Amniotic stem cell (primary cell): ENCODE measurements at places on chromosomes 5 and 9.
A peak's percentile ranks its signal among the peaks of the same experiment; 100 is the strongest.

DNA sequence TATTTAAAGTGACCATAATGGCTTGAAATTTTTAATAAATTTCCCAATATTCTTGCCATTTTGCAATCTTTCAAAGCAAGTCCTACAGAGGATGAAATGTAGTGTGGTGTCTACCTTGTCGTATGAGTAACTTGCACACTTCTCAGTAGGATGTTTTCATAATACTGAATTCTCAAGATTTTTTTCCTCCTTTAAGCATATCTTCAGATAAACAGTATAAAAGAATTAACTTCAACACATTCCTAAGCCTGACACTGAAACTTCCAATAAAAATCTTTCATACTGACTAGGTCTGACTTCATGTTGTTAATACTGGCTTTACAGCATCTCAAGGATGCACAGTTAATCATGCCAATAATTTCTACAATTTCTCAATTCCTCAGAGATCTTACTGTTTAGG lies 62.0 kb downstream of the DROSHA start:
- no peak for DNase-seq

DNA sequence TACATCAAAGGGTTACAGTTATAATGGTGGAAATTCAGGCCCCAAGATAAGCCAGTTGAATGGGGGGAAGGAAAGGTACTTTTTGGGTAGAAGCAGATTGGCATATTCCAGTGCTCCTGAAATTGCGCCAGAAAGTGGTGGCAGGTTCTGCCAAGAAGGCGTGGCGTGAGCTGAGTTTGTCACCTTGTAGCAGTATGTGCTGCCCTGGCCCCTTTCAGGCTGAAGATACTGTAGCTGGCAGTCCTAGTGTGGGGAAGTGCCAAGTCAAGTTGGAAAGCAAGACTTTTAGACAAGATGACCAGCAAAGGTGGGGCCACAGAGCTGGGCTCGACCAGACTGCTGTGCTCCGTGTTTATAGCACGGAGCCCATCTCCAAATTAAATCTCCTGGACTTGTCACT lies 133.6 kb upstream of the GLRA1 start:
- DNase-seq: no peak

GRCh38 chr5:53397141-53397757 lies 83.2 kb upstream of the FST start:
- DNase-seq: no peak

DNA sequence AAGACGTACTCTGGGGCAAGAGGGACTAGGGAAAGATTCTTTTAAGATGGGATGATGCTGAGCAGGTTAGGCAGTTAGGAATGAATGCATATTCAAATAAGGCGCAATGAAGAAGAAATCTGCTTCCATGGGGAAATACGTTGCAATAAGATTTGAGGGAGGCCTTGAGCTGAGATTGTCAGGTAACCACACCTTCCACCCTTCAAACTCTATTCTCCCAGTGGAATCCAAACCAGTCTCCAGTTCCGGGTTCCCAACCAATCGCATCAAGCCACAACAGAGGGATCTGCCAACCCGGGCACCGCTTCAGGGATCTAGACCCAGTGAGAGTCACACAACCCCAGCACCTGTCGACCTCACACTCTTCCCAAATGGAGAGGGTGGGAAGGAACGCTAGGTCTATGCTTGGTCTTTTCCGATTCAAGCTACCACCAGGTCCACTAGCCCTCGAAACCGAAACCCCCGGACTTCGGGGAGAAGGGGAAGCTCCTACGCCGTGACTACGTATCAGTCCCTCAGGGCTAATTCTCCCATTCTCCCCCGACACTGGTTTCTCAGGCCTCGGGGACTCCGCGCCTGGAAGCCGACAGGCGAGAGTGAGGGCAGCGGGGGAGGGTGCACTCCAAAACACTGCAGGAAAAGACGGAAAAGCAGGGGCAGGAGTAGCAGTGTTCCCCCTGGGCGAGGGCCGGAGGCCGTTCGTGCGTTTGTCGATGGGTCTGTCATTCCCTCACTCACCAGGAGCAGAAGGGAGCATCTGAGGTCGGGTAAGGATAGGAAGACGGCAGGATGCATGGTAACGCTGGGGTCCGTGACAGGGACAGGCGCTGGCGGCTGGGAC lies 534 bp downstream of the ERP44 start:
- peak; percentile 23 for DNase-seq

DNA sequence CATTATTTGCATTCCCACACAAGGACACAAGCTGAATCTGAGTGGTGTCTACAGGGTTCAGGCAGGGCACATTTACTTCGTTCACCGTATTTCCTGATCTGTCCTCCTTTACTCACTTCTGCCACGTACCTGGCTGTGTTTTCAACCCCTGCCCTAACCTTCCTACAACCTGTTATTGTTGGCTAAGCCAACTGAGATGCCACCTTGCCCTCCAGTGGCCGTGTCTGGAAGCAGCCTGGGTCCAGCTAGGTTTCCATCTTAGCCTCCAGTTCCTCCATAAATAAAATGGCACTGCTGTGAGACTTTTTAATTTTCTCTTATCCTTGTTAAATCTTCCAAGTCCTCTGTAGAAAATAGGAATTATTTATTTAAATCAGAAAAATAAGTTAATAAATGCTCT lies 64.8 kb downstream of the ATP10B start:
- no peak for DNase-seq

DNA sequence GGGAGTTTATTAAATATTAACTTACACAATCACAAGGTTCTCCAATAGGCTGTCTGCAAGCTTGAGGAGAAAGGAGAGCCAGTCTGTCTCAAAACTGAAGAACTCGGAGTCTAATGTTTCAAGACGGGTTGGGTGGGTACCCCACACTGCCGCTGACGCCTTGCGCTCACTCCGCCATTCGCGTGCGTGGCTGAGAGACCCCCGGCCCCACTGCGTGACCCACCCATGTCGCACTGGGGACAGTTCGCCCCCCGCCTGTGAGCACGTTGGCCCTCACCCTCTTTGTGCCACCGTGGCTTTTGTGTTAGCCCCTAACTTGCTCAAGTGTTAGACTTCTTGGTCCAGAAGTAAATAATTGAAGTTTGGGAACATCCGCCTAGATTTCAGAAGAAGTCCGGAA lies 270.0 kb upstream of the ITGA1 start:
- no peak for DNase-seq

DNA sequence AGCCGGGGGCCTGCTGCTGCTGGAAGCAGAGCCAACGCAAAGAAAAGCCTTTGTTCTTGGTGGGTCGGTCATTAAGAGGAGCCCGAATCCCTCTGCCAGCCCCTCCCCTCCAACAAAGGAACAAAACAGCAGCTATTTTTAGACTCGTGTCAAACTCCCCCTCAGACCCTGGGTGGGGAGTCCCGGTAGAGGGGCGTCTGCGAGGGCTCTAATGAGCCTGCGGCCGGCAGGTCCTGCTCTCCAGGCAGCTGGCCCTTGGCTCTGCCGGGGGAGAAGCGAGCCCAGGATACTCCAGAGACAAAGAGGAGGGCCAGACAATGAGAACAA lies 114.0 kb downstream of the LHX2 start:
- no peak for DNase-seq

DNA sequence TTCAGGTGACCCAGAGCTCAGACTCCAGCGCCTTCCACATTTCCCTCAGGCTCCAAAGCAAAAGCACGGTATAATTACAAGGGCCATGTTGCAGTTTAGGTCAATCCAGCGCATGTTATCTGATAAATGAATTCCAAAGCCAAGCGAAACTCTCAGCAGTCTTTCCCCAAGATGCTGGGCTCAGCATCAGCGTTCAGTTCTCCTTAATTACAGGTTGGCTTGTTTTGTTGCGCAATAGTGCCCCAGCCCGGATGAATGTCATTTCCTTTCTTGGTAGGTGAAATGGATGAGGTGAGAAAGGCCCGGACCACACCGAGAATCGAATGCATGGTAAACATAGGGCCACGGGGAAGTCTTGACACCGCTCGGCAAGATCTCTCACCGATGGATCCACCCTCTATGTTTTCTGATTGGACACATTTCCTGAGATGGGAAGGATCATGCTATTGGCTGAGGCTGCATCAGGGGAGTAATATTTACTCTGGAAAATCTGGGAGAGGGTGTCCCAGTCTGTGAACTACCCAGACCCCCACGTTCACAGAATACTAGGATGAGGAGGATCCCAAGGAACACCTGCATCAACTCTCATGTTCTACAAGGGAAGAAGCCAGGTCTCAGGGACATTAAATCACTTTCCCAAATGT lies 221.2 kb upstream of the ANKRD55 start:
- no peak for DNase-seq

DNA sequence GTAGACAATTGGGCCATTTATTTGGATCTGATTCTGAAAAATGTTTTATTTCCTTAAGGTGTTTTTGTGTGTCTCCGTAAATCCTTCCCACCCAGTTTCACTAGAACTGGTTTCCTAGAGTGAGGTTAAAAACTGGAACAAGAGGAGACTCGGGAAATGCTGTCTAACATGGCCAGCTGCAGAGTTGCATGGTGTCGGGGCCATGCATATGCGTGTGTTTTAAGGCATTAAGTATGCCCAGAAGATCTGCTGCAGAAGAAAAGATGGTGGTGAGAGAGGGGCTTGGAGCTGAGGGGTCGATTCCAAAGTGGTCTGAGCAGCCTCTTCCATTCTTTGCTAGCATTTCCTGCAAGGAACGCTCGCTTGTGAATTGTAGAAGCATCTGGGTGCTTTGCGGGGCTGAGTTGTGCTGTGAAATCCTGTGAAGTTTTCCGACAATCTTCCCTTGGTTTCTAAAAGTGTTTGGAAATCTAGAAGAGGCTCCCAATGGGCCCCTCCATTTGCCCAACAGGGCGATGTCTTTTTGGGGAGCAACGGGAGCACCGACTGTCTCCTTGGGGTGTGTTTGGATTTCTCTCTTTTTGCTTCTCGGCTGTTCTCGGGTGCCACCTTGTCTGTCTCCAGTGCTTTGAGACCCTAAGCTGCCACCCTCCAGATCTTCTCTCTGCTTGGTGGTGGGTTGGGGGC lies 113.8 kb downstream of the COL5A1 start:
- DNase-seq: no peak

- no peak for DNase-seq
These were observed 42.9 kb upstream of the SMAD5 start for GRCh38 chr5:136089791-136090190.

DNA sequence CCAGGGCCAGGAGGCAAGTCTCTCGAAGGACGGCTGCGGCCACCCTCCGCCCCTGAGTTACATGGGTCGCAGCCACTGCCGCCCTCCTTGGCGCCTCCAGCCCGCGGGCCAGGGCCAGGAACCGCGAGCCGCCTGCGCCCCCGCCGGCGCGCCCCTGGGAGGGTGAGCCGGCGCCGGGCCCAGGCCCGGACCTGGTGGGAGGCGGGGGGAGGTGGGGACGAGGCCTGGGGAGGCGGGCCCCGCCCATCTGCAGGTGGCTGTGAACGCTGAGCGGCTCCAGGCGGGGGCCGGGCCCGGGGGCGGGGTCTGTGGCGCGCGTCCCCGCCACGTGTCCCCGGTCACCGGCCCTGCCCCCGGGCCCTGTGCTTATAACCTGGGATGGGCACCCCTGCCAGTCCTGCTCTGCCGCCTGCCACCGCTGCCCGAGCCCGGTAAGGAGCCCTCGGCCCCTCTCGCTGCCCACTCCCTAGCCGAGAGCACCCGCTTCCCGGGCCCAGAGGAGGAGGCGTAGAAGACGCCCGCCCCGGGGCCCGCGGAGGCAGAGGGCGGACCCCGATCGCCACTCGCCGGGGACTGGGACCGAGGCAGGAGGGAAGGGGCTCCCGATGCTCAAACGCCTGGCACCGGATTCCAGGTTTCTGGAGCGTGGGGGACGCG lies at the start of gene ASS1:
Gene ASS1, plus strand, starts transcription at position 397 of the 657 bp plus-strand sequence. CDS start 7,268 bp downstream, outside the sequence.
- no peak for DNase-seq

DNA sequence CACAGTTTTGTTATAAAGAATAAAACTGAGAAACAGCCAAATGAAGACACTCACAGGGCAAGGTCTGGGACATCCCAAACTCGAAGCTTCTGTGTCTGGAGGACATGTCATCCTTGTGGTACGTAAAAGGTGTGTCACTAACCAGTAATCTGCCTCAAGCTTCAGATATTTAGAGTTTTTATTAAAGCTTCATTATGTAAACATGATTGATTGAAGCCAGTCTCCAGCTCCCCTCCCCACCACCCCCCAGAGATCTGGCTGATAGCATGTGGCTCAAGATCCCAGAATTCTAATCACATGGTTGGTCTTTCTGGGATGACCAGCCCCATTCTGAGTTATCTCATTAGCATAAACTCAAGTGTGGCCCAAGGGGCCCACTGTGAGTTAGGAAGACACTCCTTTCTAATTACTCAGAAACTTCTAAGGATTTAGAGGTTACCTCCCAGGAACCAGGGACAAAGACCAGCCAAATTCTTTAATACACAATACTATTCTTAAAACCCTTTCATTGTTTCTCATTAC lies 31.4 kb upstream of the ERAP1 start:
- no peak for DNase-seq

DNA sequence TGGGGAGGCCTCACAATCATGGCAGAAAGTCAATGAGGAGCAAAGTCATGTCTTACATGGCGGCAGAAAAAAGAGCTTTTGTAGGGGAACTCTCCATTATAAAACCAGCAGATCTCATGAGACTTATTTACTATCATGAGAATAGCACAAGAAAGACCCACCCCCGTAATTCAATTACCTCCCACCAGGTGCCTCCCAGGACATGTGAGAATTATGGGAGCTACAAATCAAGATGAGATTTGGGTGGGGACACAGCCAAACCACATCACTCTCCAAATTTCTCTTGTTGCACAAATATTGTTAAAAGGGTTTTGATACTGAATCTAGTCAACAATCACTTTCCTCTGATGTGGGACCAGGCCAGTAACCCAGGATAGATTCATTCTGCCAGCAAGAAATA lies 1176.1 kb downstream of the CDH9 start:
- no peak for DNase-seq

- DNase-seq: no peak
These were observed 902 bp downstream of the HABP4 start for GRCh38 chr9:96450613-96451528.

DNA sequence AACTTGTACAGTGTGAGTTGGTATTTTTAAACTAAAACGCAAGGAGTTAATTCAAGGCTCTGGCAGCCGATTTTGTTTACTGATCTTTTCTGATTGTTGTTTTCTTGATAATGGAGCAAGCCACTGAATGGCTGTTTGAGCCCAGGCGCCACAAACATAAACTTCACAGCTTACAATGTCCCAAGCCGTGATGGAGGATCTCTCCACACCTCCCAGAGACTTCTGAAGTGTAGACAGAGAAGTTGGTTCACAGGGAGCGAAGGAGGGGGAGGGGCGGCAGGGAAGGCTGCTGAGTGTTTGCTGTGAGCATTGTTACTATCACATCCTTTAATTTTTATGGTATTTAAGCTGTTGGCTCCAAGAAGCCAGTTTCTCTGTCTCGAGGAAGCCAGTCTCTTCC lies 14.7 kb downstream of the ISL1 start:
- DNase-seq: no peak

- DNase-seq: no peak
These were observed 111.8 kb downstream of the UNC13B start for GRCh38 chr9:35273591-35273990.

GRCh38 chr5:117888688-117889087 lies 1099.7 kb downstream of the DTWD2 start:
- no peak for DNase-seq

- no peak for DNase-seq
These were observed 314.1 kb upstream of the PTGER4 start for GRCh38 chr5:40365342-40366330.

- no peak for DNase-seq
These were observed 110.5 kb upstream of the CDKN2B start for GRCh38 chr9:22119522-22120158.
